Effector CD8-positive, alpha-beta T cell (primary cell): ENCODE measurements at places on chromosomes 1 and 21.
A peak's percentile ranks its signal among the peaks of the same experiment; 100 is the strongest.

DNA sequence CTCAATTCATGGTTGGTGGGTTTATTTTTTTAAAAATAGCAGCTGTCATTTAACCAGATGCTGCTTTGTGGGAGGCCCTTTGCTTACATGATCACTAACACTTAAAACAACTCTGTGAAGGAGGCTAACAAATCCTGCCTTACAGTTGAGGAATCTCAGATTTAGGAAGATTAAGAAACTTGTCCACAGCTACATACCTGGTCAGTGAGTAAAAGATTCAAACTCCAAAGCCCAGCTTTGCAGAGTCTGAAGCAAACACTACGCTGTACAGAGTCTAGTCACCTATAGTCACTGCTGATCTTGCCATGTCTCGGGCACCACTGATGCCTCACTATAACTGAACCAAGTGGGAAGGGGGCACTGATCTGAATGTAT, 535.4 kb downstream of the SMYD3 start:
- DNase-seq = no peak

GRCh38 chr1:151716771-151717631, at the start of gene CELF3:
CELF3 (minus strand) TSS chr1:151716803; CDS start chr1:151716020, 783 bp downstream.
- DNase-seq = no peak

DNA sequence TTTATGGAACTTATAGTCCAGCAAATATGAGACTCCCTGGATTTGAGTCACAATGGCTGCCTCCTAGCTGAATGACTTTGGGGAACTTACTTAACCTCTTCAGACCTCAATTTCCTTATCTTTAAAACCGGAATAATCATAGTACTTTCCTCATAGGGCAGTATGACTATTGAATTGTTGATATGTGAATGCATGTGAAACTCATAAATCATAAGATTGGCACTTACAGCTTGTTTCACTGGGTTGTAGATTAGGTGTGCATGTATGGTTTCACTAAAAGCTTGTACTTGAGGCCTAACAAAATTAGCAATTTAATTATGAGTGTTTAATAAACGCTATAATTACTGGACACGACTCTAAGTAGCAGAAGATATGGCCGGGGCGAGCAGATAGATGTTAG, 72.5 kb downstream of the ST6GALNAC5 start:
- DNase-seq = no peak

DNA sequence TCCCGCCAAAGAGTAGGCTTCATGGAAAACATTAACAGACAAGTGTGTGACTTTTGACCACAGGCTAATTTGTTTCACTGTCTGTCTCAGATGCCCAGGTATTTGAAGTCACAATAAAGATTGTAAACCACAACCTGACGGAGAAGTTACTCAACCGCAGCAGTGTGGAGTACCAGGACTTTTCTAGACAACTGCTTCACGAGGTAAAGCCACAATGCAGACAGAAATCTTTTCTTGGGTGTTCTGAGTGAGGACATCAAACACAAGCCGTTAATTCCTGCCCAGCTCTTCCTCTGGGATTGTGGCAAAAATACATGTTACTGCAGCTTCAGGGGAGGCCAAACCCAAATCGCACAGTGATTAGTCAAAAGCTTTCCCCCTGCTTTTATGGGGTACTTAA, 31.0 kb downstream of the UMODL1 start:
- no peak for DNase-seq

- DNase-seq = no peak
Measured at GRCh38 chr1:26184086-26184485, 6.3 kb upstream of the CATSPER4 start.

- DNase-seq = no peak
Measured at GRCh38 chr1:204278251-204278650, 64.5 kb upstream of the GOLT1A start.

DNA sequence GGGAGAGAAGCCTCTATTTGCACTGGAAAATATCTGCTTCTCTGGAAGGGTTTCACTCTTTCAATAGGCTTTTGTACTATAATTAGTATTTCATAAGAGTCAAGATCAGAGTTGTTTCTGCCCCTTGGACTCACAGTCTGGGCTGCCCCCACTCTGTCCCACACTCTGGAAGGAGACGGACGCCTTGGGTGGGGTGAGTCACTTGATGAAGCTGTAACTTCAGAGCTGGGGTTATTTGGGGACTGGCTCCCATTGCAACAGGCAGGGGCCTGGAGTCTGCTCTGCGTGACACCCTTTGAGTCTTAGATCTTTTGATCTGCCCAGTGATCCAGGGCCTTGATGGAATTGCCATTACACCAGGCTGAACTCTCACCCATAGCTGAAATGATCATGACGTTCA, 4.0 kb upstream of the KCNA10 start:
- DNase-seq = no peak

DNA sequence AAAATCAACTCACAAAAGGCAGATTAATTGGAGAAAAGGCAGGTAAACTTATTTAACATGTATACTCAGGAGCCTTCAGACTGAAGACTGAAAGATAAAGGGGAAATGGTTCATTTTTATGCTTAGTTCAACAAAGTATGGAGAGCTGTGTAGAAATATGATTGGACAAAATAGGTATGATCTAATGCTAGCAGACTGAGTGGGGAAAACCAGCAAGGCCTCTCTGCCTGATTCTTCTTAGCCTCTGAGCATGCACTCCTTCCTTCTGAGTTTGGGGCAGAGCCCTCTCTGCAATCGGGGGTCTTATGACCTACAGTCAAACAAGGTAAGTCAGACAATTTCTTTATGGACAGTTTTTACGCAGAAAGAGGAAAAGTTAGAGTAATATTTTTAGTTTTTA, 38.8 kb upstream of the SUCO start:
- no peak for DNase-seq

DNA sequence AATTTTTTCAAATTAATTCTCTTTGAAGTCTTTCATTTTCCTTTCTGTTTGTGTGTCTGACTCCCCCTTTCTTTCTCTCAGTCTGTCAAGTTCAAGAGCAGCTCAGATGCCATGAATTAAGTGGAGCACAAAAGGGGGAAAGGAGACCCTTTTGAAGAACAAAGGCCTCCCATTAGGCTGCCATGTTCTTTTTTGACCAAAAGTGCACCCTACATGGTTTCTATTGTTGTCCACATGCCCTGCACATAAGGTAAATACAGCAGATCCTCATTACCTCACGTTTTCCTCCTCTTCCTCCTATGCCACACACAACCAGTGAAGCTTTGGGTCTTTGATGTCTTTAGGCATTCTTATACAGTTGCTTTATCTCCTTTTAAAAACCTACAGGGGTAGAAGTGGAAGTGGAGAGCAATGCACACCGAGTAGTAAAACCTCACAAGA, 47.7 kb downstream of the POU2F1 start:
- no peak for DNase-seq

DNA sequence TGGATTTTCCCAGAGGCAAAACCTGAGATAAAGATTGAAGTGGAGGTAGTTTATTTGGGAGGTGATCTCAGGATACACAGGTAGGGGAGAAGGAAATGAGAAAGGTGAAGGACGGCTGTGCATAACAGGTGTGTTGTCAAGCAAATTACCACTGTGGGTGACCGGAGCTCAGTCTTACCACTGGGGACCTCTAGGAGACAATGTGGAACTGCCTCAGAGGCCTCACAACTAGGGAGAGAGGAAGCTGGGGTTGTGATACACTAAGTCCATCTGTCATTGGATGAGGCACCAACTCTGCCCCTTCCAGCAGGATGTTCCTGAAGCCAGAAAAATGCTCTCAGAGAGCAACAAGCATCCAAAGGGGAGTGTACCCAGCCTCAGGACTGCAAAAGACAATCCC, 32.6 kb downstream of the GRIK3 start:
- no peak for DNase-seq

DNA sequence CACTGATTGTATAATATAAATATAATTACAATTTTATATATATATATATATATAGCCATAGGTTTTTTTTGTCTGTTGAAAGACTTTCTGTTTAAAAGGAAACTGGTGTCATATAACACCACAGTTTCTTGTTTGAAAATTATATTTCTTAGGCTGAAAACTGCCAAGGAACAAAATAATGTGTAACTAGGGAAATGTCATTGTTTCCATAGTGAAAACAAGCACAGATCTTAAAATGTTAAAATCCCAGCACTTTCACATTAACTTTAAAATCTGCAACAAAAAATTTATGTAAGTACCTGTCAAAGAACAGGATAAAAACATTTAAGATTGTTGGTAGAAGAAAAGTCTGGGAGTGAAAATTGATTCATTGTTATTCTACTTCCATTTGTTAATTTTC, 104.2 kb downstream of the ATP6V1G3 start:
- no peak for DNase-seq

DNA sequence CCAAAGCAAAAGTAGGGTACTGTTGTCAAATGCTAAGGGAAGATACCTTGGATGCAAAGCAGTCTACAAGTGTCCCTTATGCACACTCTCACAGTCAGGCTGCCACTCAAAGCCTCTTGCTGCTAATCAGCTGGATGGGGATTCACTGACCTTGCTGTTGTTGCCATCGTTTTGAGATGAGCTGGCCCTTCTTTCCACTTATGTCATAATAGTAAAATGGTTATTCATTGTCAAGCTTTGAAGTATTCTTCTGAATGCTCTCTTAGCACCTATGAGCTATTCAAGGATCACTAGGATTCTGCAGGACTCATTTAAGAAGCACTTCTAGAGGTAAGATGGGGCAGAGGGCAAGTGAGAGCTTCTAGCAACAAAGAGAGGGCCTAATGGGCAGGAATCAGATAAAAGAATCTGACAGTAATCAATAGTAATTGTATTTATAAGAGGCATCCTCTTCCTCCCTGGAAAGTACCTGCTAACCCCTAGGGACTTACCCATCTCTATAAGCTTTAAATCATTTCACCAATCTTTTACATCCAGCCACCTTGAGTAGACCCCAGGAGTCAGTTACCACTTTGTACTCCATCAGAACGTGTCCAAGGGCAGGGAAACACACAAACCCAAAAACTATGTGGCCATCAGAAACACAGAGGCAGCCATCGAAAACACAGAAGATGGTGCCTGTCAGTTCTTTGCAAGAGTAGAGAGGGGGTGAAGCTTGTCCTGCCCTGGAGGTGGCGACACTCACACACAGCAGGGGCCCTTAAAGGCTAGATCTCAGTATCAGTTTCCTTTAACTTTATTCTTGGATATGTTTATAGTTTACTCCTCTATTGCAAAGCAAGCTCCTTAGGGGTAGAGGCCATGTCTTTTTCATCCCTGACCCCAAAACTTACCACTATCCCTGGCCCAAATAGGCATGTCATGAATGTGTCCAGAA, 103.7 kb upstream of the NFIA start:
- DNase-seq = peak; percentile 7

GRCh38 chr1:10796029-10796944, at the start of gene CASZ1:
CASZ1 (minus strand) TSS chr1:10796646; CDS start chr1:10693889, 102,757 bp downstream.
- no peak for DNase-seq

DNA sequence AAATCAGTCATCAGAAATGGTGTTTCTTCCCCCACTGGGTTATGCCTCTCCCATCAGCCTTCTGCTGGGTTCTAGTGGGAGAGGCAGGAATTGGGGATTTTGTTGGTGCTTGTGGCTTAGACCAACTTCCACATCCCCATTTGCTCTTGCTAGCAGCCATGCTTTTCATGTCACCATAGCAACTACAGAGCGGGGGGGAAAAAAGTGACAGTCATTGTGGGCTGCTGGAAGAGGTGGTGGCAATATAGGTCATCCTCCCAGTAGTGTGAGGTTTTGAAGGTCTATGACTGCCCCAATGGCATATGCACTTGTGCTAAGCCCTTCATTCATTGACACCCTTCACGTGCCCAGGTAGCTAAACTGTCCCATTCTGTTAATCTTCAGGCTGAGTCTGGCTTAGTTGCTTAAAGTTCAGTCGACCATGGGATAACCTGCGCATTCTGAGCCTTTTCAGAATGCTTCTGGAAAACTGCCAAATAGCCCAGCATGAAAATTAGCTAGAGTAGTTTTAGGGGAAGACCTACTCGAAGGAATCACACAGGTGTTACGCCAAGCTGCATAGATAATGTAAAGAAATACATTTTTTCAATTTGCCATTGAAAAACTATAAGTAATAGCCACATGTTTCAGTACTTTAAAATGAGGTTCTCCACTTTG, 53.7 kb upstream of the ZNF326 start:
- no peak for DNase-seq

DNA sequence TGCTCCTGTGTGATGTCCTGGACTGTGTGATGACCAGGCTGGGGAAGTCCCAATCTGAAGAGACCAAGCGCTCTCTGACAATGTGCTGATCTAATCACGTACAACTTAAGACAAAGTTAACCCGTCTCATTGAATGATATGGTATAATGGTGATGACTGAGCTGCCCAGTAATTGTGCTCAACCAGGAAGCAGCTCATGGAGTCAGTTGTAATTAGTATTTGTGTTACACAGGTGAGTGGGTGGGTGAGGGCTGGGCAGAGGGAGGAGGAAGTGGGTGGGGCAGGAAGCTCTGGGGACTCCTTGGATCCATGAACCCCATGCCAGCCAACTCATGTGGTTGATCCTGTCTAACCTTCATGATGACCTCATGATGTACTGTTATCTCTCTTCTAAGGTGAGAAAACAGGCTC, 8.7 kb upstream of the ECE1 start:
- DNase-seq = no peak

DNA sequence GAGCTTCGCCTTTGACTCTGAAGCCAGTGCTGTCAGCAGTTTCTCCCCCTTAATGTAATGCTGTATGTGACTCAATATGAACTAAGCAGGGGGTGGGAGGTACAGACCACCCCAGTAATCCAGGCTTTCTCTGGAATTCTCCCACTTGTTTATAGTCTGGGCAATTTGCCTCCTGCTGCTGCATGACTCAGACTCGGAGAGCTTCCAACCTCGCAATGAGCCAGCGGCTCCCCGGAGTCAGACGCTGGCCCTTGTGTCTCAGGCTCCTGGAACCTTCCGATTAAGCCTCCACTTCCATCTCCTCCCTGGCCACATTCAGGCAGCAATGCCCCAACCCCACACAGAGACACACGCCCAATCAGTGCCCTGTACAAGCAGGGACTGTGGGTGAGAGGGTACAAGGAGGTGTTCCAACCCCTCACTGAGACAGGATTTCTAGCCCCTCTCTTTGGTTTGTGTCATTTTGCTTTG, 471.7 kb upstream of the VAMP3 start:
- no peak for DNase-seq

GRCh38 chr1:211639475-211640300, 35.7 kb downstream of the NEK2 start:
- no peak for DNase-seq

- DNase-seq = no peak
Measured at GRCh38 chr1:222791006-222791710, 23.7 kb upstream of the DISP1 start.

- no peak for DNase-seq
Measured at GRCh38 chr1:165144757-165145397, 211.6 kb downstream of the LMX1A start.

- no peak for DNase-seq
Measured at GRCh38 chr1:208533746-208534598, 289.8 kb upstream of the PLXNA2 start.

GRCh38 chr21:15928196-15928595, 198.4 kb downstream of the USP25 start:
- no peak for DNase-seq

- DNase-seq = no peak
Measured at GRCh38 chr1:54949053-54949452, 31.4 kb upstream of the TMEM61 start.

DNA sequence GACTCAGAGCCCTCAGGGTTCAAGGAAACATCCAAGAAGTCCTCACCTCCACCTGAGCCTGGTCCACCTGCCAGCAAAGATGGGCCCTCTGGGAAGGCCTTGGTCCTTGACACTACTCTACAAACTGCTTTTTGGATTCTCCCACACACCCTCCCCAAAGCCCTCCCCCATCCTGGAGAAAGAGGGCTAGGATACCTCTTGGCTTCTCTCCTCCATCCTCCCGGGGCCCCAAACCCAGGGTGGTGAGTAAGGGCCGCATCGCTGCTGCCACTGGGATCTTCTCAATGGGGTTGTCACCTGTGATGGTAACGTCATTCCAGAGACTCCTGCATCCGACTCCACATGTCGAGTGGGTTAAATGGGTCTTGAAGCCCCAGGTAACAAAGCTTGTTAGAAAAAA, 26.6 kb downstream of the MATN1 start:
- no peak for DNase-seq
